CD4-positive, alpha-beta T cell (primary cell): ENCODE measurements at places on chromosomes 2 and 18.

- DNase-seq: no peak
Measured at GRCh38 chr2:152790883-152791282, 72.5 kb downstream of the ARL6IP6 start.

DNA sequence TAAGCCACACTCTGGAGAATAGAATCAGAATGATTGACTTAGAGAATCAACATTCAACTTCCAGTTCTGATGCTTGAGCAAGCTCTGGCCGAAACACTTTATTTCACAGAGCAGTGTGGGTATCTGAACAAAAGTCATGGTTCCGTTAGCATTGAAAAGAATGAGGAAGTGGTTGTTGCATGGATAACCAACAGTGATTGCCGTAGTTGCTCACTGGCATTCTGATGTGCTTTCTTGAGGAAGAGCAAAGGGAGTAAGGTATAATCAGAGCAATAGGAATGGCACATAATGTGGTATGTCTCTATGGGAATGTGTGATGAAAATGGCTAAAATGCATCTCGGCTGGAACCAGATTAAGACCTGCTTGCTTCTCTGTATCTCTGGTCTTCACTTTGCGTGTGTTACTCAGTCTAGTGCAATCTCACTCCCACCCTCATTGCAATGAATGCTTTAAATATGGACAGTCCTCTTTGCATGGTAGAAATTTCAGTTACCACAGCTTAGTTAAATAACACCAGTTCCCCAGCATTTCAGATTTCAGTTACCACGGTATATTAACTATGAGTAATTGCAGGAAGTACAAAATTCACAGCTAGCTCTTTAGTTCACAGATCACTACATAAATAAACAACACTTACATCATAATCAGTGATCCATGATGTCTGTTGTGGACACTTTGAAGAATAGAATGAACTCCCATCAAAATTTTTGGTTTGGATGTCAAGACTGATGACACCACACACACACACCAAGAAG is 7.8 kb upstream of the RAB12 start:
- no peak for DNase-seq

DNA sequence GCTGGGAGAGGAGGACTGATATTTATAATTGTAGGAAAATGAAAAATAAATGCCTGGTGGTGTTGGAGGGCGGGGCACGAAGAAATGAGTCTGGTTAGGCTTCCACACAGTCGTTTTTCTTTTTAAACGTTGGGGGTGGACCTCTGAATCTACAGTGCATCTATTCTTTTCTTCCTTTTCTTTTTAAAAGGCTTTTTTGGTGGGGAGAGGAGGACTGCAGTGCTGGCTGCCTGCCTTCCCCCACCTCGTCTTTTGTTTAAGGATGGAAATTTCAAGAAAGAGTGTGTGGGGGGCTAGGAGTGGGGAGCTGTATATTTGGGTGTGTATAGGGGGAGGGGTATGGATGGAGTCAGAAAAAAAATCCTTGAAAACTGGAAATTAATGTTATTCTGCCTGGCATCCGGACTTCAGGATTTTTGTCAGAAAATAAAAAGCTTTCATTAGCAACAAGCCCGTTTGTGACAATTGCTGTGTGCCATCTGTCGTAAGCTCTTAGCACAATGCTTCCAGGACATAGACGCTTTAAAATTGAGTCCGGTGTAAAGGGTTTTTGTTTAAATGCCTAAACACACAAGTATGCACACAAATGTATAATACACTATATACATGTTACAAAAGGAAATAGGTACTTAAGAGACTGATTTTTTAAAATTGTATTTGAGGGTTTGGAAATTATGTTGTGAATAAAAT is 1.1 kb downstream of the MAP2 start:
- no peak for DNase-seq

DNA sequence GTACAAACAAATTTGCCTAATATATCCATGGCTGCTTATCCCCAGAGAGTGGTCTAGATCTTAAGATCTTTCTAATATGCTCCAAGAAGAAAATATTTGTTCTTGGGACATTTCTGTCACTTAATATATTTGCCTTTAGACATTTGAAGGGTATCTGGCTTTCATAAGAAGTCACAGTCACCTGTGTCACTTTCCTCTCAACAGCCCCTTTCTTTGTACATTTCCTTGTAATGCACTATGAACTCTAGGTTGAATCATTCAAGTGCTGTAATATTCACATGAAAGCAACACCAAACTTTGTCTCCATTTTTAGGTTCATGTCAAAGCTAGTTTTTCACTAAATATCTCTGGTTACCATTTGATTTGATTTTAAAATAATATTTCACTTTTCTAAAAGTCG is 41.4 kb upstream of the NABP1 start:
- DNase-seq: no peak

GRCh38 chr2:205937211-205937610 is 148.8 kb downstream of the INO80D start:
- DNase-seq: no peak

DNA sequence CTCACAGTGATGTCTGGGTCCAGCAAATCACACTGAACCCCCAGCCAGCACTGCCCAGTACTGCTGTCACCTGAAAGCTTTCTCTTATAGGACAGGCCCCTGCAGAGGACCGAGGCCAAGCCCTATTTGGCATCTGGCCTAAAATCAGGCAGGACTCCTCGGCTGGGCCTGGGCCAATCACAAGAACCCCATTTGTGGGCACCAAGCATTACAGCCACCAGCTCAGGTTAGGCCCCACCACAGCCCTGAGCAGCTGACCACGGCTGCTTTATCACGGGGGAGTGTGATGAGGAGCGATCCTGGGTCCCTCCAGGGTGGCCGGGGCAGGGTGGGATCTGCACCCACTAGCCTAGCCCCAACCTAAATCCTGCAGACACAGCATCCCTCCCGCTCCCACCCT is 8.2 kb downstream of the BIN1 start:
- no peak for DNase-seq

GRCh38 chr18:57404345-57404744 is 30.8 kb upstream of the ONECUT2 start:
- DNase-seq: no peak

GRCh38 chr2:150429384-150429961 is 58.0 kb downstream of the RND3 start:
- no peak for DNase-seq

DNA sequence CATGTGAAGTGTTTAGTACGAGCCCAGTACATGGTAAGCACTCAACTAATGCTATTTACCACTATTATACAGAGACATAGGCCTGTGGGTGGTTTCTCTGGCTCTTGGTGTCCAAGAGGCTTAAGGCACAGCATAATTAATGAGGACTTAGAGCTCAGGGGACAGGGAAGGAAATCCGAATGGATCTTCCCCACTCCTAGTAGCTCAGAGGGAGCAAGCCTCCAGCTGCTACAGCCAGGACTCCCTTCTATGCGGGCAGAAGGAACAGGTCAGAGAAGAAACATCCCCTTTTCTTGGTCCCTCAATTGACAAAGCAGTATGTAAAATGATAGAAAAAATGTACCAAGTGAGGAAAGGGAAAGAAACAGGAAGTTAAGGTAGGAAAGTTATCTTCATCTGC is 261.3 kb upstream of the STON1 start:
- DNase-seq: no peak

DNA sequence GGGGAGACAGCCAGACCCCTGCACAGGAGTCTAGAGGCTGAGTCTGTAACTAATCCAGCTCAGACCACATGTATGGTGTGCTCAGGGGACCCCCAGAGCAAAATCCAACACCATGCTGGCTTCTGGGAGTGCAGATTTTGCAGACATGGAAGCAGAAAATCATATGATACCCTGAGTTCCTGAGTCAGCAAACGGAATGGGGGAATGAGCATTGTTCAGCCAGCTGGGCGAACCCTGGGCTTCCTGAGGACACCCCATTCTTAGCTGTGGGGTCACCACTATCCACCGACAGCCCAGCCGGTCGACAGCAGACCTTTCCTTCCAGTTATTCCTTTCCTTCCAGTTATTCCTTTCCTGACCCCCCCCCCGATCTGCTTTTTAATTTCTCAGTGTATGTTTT is 322.9 kb downstream of the GBX2 start:
- no peak for DNase-seq

GRCh38 chr2:179682756-179683155 is 178.7 kb downstream of the ZNF385B start:
- no peak for DNase-seq

GRCh38 chr2:132654968-132655367 is 15.0 kb downstream of the LYPD1 start:
- no peak for DNase-seq

- DNase-seq: no peak
Measured at GRCh38 chr18:67788310-67789164, 272.0 kb upstream of the DSEL start.

DNA sequence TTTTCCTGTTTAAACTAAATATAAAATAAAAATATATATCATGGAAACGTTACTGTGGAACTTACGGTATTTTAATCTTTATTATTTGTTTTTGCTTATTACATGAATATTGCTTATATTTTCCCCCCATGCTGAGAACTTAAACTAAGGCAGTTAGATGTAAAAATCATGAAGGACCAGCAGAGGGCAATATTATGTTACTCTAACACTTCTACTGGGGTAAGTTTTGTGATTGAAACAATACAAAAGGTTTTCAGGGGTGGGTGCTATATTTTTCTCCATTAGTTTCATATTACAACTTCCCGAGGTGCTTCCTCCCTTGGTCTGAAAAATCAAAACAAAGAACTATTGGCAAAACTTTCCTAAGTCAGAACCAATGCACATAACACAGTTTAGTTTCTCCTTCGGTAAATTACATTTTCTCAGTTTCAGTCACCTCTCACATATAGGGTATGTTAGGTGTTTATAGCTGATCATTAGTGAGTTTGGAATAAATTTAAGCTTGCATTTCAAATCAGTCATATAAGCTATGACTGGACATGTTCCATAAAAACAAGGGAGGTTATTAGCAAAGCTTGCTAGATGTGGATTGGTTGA is 54.8 kb downstream of the ZNF407 start:
- DNase-seq: peak; percentile 57

DNA sequence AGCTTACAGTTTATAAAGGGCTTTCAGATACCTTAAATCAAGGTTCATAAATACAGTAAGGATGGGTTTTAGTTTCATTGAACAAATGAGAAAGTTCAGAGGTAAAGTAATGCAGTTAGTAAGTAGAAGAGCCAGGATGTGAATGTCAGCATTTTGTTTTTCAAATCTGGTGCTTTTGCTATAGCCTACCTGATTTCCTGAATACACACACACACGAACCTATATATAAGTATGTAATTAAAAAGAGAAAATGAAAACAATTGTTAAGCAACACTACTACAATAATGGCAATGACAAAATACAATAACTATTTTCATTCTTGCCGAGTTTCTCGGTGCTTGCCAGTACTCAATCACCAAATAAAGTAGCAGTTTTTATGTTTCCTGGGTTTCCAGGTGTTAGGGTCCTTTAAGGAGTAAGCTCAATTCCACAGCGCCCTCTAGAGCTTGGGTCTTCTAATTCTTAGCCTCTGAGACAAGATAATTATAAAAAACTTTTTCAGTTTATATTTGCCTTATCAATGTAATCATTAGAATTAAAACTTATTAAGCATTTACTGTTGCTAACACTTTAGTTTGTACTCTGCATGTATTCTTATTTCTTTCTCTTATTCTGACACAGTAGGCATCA is 512.9 kb upstream of the ACVR2A start:
- DNase-seq: peak; percentile 50

- DNase-seq: no peak
Measured at GRCh38 chr2:44950646-44951045, 9.1 kb downstream of the SIX3 start.

DNA sequence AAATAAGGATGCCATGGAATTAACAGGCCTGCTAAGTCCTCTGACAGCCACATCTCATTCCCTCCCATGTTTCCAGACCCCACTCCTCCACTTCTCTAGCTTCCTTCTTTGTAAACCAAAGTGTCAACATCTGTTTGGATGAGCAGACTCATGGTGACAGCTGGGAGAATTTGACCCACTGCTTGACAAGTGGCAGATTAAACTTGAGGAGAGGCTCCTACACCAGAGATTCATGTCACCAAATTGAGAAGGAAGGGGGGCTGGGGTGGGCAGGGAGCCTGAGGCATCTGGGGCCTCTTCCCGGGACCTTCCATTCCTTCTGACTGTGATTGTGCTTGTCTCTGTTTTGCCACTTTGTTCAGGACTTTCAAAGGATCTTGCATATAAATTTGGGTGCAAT is 41.0 kb upstream of the IGFBP5 start:
- no peak for DNase-seq

- no peak for DNase-seq
Measured at GRCh38 chr2:3725458-3726250, 22.3 kb downstream of the DCDC2C start.

DNA sequence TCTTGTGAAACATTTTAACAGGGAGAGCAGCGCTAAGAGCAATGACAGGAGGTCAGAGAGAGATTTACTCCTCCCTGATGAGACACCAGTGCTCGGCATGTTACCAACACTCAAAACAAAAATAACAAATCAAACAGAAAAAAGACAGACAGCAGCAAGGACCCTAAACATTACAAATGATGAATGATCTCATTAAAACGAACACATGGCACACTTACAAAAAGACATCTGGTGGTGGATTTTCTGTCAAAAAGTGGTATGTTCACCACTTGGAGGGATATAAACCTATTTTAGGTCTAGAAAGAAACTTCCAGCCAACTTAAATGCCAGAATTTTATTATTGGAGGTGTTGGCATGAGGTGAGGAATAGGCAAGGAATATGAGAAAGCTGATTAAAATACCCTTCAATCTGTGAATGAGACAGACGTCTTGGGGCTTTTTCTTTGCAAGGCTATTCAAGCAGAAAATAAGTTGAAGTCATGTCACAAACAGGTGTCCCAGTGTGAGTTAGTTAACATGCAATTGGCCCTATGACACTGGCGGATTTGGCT is 112.8 kb downstream of the PRELID3A start:
- no peak for DNase-seq

DNA sequence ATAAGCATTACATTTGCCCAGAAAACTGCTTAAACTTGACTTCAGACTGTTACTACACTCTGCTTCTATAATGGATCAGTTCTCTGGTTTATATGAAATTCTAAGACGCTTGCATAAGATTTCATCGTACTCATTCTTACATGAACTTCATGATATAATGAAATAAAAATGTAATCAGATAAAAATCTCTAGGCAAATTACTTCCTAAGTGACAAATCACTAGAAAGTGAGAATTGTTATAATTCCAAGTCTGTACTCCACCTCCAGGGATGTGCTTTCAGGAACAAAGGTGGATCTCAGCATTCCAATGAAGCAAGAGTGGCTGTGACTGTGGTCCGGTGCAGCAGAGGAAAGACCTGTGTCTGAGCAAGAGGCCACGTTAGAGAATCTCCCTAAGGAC is 226.2 kb downstream of the PIEZO2 start:
- no peak for DNase-seq

GRCh38 chr18:70322928-70323327 is 34.1 kb downstream of the SOCS6 start:
- DNase-seq: no peak

- DNase-seq: no peak
Measured at GRCh38 chr2:156704617-156705016, 268.4 kb downstream of the GPD2 start.

DNA sequence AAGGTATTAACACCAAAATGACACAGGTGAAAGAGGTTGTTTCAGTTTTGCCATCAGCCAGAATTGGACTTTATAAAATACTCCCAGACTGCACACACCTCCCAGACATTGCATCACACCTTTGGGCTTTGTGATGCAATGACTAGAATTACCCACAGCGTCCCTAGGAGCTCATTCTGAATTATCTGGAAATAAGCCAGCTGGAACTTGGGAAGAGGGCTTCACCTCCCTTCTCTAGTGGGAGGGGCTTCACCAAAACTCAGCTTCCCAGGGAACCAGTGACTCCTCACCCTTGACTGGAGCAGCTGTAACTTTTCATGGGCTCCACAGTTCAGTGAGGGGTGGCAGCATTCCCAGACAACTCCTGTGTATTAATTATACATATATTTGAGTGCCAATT is 83.1 kb upstream of the BZW1 start:
- no peak for DNase-seq

- DNase-seq: no peak
Measured at GRCh38 chr18:245282-245847, 22.5 kb downstream of the THOC1 start.
